DMS 273 treated with DMSO at 0.1 percent for 48 hours (cell line): ENCODE measurements at places on chromosomes 13 and 19.

GRCh38 chr13:109383683-109384082 is 402.7 kb downstream of the IRS2 start:
- no peak for DNase-seq

- DNase-seq, result no peak
Observed at GRCh38 chr19:33613620-33614000, 8.1 kb upstream of the CHST8 start.

GRCh38 chr19:38386300-38386970 is 1.4 kb downstream of the GGN start:
- no peak for DNase-seq

DNA sequence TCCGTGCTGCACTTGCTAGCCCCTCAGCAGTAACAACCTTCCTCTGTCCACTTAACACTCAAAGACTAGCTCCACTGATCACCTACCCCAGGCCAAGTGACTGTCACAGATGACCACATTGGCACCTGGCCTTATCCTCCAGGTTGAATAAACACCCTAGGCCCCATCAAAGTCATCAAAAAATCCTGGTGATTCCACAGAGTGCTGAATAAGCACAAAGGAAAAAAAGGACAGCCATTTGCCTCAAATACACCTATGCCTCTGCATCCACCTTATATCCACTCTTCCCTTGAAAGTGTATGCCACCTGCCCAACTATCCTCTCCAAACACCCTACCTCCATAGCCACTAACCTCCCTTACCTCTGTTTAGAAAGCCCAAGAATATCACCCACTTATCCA is 2.7 kb downstream of the ZNF154 start:
- DNase-seq, result no peak
